Cerebellum (tissue), 4 donors: ENCODE measurements at places on chromosomes 7 and 10.

DNA sequence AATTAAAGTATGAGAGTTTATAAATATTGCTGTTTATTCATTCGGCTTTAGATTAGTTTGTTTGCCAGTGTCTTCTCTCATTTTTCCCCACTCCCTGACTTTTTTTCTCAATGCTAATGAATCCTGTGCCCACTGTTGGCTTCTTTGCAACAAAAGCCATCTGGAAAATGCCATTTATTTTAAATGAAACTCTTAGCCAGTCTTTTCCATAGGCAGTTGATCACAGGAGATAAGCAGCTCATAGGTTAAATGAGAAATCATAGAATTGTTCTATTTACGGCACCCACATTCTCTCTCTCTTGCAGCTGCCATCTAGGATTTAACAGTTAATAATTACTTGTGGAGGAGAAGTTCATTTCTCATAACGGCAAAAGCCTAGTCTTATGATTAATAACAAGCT is 249.3 kb upstream of the POM121L12 start:
- no peak for DNase-seq

GRCh38 chr10:80275756-80276155 is 13.7 kb downstream of the MAT1A start:
- no peak for DNase-seq

DNA sequence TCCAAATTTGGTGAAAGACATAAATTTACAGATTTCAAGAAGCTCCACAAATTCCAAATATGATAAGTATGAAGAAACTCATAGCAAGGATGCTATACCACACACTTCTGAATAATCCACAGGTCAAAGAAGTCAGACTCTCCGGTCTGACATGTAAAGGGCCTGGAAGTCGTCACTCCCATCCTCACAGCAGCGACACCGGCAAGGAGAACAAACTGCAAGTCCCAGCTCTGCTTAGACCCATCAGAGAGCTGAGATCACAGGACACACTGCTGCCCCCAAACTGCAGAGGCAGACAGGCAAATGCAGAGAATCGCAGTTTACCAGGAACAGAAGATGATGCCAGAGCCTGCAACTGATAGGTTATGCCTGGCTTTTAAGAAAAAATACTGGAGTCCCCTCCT is 62.0 kb downstream of the AMZ1 start:
- DNase-seq, result no peak

DNA sequence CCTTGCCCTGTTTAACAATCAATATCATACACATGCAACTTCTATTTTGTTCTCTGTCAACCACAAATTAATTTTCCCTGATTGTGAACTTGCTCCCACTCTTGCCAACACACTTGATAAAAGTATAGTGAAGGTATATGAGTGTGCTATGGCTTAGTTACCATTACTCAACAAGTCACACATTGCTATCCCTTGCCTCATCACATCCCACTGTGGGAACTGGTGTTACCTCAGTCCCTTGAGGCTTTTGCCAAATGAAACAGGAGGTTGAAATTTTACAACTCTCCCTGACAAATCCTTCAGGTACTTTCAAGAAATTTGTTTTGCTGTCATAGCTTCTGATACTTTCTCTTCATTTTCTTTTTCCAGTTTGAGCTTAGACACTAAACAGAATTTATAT is 472.5 kb upstream of the SEMA3D start:
- DNase-seq, result no peak

GRCh38 chr10:92242910-92243671 is 47.8 kb downstream of the CPEB3 start:
- DNase-seq, result peak; percentile 77

- no peak for DNase-seq
Measured at GRCh38 chr10:31270954-31271353, 48.1 kb upstream of the ZEB1 start.

DNA sequence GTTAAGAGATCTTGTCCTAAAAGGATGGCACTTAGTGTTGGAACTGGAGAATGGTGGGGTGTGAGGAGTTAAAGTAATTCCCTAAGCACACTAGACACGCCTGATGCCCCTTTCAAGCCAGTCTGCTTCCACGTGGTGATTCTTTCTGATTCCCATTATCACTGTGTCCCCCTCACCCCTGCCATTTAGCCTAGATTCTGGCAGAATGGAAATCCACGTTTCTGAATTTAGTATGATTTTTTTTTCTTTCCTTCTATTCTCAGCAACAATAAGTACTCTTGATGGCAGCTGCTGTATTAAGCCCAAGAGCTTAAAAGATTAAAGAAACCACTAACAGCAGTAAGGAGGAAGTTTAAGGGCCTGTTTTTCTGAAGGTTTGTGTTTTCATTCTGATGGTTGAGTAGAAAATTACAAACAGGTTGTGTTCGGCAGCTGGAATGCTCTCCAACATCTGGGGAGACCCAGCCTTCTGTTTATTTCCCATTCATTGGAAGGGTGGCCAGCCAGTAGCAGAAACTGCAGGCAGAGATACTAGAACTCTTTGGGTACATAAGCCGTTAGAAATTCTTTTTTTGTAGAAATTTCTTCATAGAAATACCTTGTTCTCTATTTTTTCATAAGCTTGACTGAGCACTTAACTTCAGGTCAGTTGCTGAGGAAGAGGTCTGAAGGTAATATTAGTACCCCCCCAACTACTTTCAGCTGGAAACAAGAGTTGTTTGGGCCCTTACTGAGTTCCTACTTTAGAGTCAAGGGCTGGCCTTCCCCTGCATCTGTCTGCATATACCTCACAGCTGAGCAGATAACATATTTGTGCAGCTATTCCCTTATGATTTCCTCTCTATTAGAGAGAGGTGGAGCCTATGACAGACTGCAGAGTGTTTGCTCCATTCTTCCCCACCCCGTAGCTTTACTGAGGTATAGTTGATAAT is 355.1 kb downstream of the AUTS2 start:
- no peak for DNase-seq

- DNase-seq, result peak; percentile 24
Measured at GRCh38 chr7:69599286-69599954, 1.1 kb downstream of the AUTS2 start.

- no peak for DNase-seq
Measured at GRCh38 chr10:78524941-78525340, 491.3 kb downstream of the RPS24 start.

GRCh38 chr10:93604146-93604545 is 3.1 kb upstream of the RBP4 start:
- DNase-seq, result no peak

GRCh38 chr7:137519947-137520346 is 176.4 kb upstream of the PTN start:
- DNase-seq, result no peak

DNA sequence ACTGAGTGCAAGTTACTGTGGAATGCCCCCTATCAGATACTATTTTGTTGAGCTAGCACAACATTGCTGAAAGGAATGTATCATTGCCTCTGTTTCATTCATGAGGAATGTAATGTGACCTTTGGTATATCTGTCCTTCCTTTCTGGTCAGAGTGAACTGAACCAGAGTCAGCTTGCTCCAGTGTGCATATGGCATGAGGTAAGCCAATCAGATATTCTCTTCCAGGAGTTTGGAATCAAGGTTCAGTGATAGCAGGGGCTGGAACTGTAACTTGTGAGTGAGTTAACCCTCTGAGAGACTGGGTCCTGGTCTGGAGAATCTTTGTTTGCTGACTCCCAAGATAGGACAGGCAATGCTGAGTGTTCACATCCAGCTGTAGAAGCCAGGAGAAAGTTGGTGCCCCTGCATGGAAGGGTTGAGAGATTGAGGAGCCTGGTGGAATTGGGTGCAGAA is 45.3 kb upstream of the OSBPL3 start:
- DNase-seq, result no peak

DNA sequence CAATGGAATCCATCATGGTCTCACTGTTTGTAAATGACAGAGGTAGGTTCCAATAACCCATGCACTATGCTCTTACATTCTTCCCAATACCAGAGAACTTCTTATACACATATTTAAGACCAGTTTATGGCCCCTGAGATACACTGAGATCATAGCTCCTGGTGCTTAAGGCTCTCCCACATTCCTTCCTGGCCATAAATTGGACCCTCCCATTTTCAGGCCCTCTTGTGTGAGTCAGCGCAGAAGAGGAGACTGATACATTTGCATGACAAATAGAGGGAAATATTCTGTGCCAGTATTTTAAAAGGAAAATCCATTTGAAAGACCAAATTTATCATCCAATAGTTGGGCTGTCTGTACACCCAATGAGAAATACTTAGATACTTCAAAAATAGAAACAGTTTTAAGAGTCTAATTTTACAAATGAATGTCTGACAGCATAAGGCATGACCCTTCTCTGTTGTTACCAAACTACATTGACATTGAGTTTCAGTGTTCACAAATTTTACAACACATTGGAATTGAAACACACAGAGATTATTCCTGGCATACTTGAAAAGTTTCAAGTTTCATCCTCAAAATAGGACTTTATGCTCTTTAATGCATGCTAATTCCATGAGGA is 35.3 kb downstream of the SLC16A9 start:
- DNase-seq, result no peak

- no peak for DNase-seq
Measured at GRCh38 chr10:69179089-69179742, 818 bp upstream of the SUPV3L1 start.

DNA sequence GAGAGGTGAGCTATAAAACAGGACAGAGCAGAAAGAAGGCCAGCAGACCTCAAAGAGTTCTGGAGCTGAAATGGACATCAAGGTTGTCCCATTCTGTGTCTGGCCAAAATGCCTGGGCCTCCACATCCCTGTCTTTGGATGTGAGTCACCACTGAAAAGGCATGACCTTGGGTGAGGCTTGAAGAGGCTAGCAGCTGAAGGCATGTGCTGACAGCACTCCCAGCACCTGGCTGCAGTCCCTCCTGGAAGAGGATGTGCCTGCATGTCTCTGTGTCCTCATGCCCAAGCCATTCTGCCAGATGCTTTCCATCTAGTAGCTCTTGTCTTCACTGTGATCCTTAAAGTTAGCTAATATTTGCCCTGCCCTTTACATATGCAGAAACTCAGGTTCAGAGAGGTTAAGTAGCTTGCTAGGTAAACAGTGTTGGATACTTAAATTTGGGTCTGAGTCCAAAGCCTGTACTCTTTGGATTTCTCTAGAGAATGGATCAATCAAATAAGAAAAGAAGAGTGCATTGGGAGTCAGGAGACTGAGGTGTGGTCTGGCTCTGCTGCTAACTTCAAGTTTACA is 35.8 kb downstream of the HECW1 start:
- DNase-seq, result no peak

DNA sequence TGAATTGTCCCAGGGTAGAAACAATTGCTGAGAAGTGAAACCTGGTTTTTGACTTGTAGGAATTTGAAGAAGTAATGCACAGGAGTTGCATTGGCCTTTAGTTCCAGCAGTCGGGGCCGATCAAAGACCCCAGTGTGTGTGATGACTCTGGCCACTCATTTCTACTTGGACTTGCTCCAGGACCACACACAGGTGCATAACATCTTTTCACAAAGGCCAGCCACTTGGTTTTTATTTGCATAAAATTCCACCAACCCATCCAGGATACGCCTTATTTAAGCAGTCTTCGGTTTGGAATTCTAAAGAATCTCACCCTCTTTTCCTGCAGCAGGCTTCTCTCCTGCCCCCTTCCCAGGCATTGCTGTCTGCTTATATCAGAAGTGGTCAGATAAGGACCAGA is 162.0 kb upstream of the HABP2 start:
- no peak for DNase-seq

- DNase-seq, result no peak
Measured at GRCh38 chr7:6631605-6632004, 5.5 kb upstream of the ZNF316 start.

- no peak for DNase-seq
Measured at GRCh38 chr10:91444211-91445182, 34.4 kb downstream of the HECTD2 start.

GRCh38 chr7:155283565-155284194 is 14.0 kb upstream of the INSIG1 start:
- DNase-seq, result no peak

- no peak for DNase-seq
Measured at GRCh38 chr7:85471740-85472139, 284.9 kb upstream of the SEMA3D start.

GRCh38 chr10:100746784-100747455 is 1.5 kb downstream of the PAX2 start:
- DNase-seq, result no peak

DNA sequence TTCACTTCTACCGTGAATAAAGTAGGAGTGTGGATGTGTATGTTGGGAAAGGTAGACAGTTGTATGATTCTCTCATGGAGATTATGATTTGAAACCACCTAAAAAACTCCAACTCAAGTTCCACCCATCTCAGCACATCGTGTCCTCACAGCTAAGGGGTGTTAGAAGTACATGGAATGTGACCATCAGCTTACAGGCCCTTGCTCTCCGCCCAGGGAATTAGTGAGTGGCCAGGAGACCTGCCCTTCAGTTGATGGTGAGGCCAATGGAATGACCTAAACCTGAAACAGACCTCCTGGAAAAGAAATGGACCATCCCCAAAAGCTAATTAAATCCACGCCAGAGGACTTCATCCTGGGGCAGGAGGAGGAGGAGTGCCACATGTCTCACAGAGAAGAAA is 2.1 kb upstream of the WNT2 start:
- no peak for DNase-seq

DNA sequence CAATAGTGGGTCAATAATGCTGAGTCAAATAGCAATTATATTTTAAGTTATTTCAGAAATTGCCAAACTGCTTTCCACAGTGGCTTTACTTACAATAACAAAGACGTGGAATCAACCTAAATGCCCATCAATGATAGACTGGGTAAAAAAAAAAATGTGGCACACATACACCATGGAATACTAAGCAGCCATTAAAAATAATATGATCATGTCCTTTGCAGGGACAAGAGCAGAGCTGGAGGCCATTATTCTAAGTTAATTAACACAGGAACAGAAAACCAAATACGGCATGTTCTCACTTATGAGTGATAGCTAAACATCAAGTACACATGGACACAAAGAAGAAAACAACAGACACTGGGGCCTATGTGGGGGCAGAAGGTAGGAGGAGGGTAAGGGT is 15.0 kb upstream of the CYP3A4 start:
- DNase-seq, result no peak

DNA sequence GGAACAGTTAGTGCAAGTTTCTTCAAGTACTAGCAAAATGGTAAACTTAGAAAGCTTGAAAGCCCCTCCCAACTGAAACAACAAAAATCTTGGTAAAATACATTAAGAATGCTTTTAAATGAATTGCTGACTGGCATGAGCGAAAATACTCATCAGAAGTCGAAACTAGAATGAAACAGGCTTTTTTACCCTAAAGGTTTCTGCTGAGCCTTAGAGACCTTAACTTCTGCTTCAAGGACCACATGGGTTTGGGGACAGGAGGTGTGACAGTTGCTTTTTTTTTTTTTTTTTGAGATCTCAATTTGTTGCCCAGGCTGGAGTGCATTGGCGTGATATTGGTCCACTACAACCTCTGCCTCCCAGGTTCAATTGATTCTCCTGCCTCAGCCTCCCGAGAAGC is 100.3 kb downstream of the MTPAP start:
- no peak for DNase-seq
